ENCODE measurements at places on chromosomes 7 and 10.

- DNase-seq = no peak
Observed at GRCh38 chr7:97623333-97623732, 108.6 kb upstream of the TAC1 start.

GRCh38 chr10:107081644-107082043 lies 82.9 kb downstream of the SORCS1 start:
- no peak for DNase-seq

- no peak for DNase-seq
Observed at GRCh38 chr7:33186192-33186591, 56.8 kb downstream of the BBS9 start.

DNA sequence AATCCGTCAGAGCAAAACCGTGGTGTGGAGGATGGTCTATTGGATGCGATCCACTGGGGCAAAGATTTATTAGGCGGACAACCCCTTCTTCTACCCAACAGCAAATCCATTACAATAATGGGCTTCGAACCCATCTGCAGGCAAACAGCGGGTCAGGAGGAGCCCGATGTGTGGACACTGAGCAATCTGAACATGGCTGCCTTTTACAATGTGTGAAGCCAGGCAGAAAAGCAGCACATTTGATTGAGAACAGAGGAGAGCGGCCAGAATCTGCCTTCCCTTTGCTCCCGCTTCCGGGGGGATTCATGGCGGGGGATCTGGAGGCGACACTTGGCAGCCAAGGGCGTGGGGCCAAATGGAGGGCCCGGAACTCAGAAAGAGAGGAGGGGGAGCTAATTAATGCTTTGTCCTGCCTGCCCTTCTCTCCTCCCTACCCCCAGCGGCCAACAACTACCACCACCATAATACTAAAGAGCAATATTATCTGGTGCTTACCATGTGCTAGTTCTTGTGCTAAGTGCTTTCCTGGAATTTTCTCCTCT lies 133.0 kb downstream of the EMX2 start:
- DNase-seq = no peak

DNA sequence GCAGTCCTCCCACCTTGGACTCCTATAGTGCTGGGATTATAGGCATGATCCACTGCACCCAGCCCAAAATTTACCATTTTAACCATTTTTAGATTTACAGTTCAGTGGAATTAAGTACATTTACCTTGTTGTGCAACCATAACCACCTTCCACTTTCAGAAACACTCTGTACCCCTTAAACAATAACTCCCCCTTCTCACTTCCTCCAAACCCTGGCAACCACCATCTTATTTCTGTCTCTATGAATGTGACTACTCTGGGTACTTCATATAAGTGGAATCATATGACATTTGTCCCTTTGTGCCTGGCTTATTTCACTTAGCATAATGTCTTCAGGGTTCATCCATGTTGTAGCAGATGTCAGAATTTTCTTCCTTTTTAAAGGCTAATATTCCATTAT lies 33.6 kb downstream of the SUFU start:
- no peak for DNase-seq

- no peak for DNase-seq
Observed at GRCh38 chr10:42975005-42975493, 101.8 kb upstream of the RET start.

DNA sequence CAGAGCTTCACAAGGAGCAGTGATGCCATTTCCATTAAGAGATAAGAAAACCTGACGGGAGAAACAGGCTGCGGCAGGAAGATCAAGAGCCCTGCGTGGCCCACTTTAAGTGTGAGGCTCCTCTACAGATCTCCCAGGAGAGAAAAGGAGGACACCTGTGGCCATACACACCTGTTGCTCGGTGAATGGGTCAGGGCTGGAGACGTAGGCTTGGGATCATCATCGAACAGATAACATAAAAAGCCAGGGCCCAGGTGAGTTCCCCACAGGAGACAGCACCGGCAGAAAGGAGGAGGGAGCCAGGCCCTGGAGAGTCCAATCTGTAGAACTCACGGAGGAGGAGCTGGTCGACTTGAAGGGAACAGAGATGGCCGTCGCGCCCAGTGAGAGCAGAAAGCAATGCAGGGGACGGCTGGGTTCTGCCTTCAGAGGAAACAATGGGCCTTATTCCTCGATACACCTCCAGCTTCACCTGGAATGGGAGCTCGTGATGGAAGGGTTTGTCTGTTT lies 556.8 kb downstream of the DNAJB6 start:
- DNase-seq = no peak

DNA sequence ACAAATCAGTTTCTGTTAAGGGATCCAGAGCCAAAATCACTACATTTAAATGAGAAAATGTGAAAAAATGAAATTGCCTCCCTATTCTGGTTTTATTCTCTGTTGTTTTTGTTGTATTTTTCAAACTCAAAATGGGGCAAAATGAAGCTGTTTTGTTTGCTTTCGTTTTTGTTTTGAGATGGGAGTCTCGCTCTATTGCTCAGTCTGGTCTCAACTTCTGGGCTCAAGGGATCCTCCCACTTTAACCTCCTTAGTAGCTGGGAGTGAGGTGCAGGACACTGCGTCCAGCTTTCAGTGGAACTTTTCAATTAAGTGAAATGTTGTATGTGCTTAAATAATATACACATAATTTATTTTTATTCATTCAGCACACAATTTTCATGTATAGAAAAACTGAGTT lies 205.0 kb downstream of the SORCS1 start:
- DNase-seq = no peak

- no peak for DNase-seq
Observed at GRCh38 chr7:69638674-69639073, 40.4 kb downstream of the AUTS2 start.

- no peak for DNase-seq
Observed at GRCh38 chr10:71462062-71462935, 65.6 kb downstream of the CDH23 start.
